ENCODE measurements at places on chromosomes 5 and 9.

DNA sequence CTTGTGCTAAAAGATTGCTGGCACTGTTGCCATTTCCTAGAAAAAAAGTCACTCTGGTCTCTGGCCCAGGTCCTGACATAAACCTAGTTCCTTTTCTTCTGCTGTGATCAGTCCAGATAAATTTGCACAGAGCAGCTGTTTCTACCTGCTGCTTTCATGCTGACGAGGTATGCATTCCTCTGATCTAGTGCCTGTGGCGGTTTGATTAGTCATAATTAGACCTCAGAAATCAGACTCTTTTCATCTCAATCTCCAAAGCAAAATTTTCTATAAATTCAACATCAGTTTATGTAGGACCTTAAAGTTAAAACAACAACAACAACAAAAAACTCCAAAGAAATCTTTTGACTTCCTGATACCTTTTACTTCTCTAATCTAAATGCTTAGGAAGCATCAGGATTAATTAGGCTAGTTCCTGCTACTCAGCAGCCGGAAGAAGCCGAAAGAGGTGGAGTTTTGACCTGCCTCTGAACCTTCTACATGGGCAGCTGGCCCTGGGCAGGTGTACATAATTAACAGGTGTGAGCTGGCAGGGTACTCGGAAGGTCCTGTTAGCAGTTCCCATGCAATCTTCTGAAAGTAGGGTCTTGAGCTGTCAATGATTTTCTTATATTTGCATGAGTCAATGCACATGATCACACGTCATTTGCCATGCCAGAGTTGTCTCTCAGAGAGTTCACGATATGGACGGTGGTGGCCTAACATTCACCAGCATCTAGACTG lies 83.3 kb upstream of the CCDC112 start:
- peak; percentile 79 for DNase-seq

- DNase-seq, result no peak
These were observed 17.5 kb downstream of the UBE2QL1 start for GRCh38 chr5:6465831-6466790.

DNA sequence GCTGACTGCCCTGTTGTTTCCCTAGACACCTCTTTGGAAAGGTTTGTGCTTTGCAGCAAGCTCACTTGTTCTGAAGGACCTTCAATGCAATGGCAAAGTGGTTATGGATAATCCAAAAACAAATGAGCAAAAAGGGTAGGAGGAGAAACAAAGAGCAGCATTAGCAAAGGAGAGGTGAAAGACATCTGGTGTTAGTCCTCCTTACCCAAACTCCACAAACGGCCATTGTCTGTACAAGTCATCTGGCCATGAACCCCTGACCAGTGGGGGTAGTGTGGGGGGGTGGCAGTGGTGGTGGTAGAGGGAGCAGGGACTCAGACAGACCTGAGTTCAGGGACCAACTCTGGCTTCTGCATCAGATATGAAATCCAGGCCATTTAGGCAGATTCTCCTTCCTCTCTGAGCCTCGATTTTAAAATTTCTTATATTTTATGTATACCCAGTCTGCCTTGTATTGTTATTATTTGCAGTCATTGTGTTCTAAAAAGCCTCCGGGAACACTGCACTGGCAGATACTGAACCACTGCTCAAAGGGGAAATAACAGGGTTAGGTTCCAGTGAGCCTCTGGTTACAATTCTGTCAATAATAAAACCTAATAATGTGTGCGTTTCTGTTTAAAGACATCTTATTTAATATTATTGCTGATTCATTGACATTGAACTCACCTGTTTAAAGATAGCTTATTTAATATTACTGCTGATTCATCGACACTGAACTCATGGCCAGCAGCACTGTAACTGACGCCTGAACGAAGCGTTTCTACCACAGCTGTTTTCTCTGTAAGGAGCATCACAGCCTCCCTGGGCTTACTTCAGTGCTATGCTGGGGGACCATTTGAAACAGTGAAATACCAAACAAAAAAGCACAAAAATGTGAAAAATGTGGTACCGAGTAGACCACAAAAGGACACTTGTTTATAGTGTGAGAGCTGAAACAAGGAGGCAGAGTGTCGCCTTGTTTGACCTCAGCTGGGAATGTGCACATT lies 156.0 kb downstream of the SEC61B start:
- DNase-seq, result no peak

GRCh38 chr5:178078197-178079010 lies 34.9 kb upstream of the N4BP3 start:
- no peak for DNase-seq

DNA sequence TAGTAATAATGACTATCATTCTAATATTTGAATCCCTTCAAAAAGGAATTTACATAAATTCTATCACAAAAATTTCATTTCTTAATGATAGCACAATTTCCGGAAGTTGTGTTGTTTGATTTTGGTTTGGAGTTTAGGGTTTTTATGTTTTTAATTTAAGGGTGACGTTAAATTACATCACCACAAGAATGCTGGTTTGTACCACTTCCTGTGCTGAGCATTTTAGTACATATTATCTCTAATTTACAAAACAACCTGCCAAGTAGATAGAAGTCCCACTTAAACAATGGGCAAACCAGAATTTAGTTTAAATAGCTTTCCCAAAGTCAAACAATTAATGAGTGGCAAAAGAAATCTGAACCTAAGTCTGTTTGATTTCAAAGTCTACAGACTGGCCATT lies 63.4 kb downstream of the DENND1A start:
- no peak for DNase-seq
